HCT116 (cell line): ENCODE measurements at places on chromosomes 2 and 18. TPM values are rescaled to one million over a fixed set of nuclear protein-coding genes. Genes with fewer than 3 reads are reported as not detected.
A peak's percentile ranks its signal among the peaks of the same experiment; 100 is the strongest.

GRCh38 chr2:133296401-133296800, 271.9 kb downstream of the NCKAP5 start:
- H3K4me1 ChIP-seq: no peaks in the 10 kb centered on the region
- no peak for DNase-seq
- no peak overlapping the region for H3K27ac ChIP-seq
- no peaks in the 10 kb centered on the region for H3K27me3 ChIP-seq
- H3K36me3 ChIP-seq: no peaks in the 10 kb centered on the region

ECEL1 gene
- total RNA-seq: not detected

DNA sequence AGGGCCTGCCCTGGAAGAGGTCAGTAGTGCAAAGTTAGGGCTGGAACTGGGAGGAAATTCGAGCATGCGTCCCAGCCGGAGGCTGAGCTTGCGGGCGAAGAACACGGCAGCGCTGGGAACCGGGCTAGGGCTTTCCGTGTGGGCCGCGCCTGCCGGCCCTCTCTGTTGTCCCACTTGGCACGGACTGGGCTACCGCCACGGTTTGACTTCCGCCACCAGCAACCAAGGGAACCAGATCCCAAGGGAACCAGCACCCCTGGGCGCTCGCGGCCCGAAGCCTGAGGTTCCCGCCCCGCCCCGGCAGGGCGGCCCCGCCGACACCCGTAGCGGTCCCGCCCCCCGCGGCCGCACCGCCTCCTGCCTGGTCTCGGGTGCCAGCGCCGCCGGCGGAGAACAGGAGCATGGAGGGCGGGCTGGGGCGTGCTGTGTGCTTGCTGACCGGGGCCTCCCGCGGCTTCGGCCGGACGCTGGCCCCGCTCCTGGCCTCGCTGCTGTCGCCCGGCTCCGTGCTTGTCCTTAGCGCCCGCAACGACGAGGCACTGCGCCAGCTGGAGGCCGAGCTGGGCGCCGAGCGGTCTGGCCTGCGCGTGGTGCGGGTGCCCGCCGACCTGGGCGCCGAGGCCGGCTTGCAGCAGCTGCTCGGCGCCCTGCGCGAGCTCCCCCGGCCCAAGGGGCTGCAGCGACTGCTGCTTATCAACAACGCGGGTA, at the start of gene SPR:
Gene SPR, plus strand, starts transcription at position 377 of the 708 bp plus-strand sequence. Its CDS starts 25 bp downstream, at position 402.
- H3K4me1 ChIP-seq: peaks cover 11% of the 10 kb centered on the region
- no peaks in the 10 kb centered on the region for H3K27me3 ChIP-seq
- peak within 1 kb of the TSS; percentile 99 for H3K27ac ChIP-seq
- H3K36me3 ChIP-seq: peaks cover 16% of the 10 kb centered on the region; the same call in 1 of the 2 replicates
- H3K4me3 ChIP-seq: peak within 1 kb of the TSS; percentile 69

- H3K4me3 ChIP-seq: no peak overlapping the region
- no peaks in the 10 kb centered on the region for H3K27me3 ChIP-seq
- H3K27ac ChIP-seq: no peak overlapping the region
Observed at GRCh38 chr2:38504169-38504568, 98.6 kb downstream of the HNRNPLL start.

GRCh38 chr2:168976034-168976654, 55.0 kb downstream of the ABCB11 start:
- H3K27ac ChIP-seq: no peak overlapping the region
- no peaks in the 10 kb centered on the region for H3K27me3 ChIP-seq
- H3K4me1 ChIP-seq: no peaks in the 10 kb centered on the region
- no peak overlapping the region for H3K4me3 ChIP-seq
- H3K36me3 ChIP-seq: no peaks in the 10 kb centered on the region

DNA sequence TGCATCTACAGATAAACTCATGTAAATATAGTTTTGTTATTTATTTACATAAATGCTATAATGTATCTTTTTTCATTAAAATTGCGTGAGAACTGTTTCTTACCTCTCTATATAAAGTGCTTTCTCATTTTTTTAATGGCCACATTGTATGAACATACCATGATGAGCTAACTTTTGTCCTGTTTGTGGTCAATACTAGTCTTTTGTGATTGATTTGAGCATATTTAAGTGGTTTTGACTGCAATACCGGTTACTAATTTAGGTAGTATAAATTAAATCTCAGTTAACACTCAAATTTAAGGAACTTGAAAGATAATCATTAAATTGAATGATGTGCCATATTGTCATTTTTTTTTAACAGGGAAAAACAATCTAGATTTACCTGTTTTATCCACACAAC, 108.2 kb downstream of the HAUS1 start:
- H3K4me3 ChIP-seq: no peak overlapping the region
- H3K36me3 ChIP-seq: no peaks in the 10 kb centered on the region
- H3K27ac ChIP-seq: no peak overlapping the region
- no peaks in the 10 kb centered on the region for H3K27me3 ChIP-seq
- no peak for DNase-seq

SOWAHC gene
- total RNA-seq: 16.6 TPM

SLC4A5 gene
- 0.91 TPM for total RNA-seq

CRYGD gene
- total RNA-seq: not detected

DNA sequence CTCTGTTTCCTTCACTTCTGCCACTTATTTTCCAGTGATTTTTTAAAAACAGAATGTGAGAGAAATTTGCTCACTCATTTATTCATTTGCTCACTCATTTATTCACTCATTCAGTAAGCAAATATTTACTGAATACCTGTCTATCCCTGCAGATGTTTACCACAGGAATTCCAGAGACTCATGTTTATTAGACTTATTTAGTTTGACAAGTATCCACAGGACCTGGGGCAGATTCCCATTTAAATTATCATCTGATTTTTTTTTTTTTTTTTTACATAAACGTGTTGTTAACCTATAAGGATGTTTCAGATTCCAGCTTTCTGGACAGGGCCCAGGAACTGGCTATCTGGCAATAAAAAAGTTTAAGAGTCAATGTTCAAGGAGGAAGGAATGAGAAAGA, 175.1 kb upstream of the ERBB4 start:
- H3K4me3 ChIP-seq: no peak overlapping the region
- no peaks in the 10 kb centered on the region for H3K36me3 ChIP-seq
- no peak overlapping the region for H3K27ac ChIP-seq
- no peak for DNase-seq

GRCh38 chr2:143264851-143265250, 135.6 kb downstream of the ARHGAP15 start:
- H3K4me3 ChIP-seq: no peak overlapping the region
- no peaks in the 10 kb centered on the region for H3K36me3 ChIP-seq
- no peaks in the 10 kb centered on the region for H3K27me3 ChIP-seq
- H3K4me1 ChIP-seq: no peaks in the 10 kb centered on the region
- no peak overlapping the region for H3K27ac ChIP-seq

GRCh38 chr2:19815746-19816145, 86.0 kb downstream of the TTC32 start:
- H3K36me3 ChIP-seq: no peaks in the 10 kb centered on the region
- H3K27ac ChIP-seq: no peak overlapping the region
- H3K27me3 ChIP-seq: 0 out of 2 replicates have a peak, but pooled peaks cover 3% of the 10 kb centered on the region
- no peak overlapping the region for H3K4me3 ChIP-seq

DNA sequence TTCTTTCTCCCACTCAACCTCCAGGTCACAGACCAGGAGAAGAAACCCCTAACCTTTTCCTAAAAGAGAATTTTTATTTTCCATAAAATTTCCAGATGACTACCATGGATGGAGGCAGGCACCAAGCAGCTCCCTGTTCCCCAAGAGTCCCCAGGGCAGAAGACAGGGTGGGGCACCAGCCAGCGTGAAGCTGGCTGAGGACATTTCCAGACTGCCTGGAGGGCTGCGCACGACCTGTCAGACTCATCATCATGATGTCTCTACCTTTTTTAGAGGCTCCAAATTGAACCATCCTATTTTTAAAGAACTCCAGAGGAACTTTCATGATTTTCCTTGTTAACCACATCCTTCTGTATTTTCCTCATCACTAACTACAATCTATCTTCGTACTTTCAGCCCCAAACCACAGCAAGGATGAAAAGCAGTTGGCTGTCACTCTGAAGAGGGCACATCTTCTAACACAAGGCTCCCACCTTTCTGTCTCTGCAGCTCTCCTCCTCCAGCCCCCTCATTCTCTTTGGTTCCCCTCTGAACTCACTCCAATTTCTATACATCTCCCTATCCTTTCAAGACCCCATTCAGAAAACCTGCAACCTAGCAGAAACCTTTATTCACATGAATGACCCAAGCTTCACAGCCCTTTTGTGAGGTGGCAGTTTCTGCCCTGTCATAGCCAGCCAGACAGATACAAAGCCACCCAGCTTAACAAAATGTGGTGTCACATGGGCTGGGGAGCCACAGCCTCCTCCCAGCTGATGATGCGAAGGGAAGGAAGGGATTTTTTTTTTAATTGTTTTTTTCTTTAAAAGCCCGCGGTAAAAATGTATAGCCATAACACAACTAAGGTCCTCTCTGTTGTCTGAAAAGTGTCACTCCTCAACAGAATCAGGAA, 11.1 kb downstream of the AMMECR1L start:
- H3K4me1 ChIP-seq: no peaks in the 10 kb centered on the region
- H3K27me3 ChIP-seq: no peaks in the 10 kb centered on the region
- no peak overlapping the region for H3K27ac ChIP-seq
- peaks cover 30% of the 10 kb centered on the region for H3K36me3 ChIP-seq
- no peak for DNase-seq

CYP27A1 gene
- 1.6 TPM for total RNA-seq

GRCh38 chr2:84243788-84244733, 215.0 kb downstream of the SUCLG1 start:
- H3K4me3 ChIP-seq: no peak overlapping the region
- H3K27me3 ChIP-seq: no peaks in the 10 kb centered on the region
- no peaks in the 10 kb centered on the region for H3K4me1 ChIP-seq
- no peak for DNase-seq

MEMO1 gene
- 44.7 TPM for total RNA-seq

DNA sequence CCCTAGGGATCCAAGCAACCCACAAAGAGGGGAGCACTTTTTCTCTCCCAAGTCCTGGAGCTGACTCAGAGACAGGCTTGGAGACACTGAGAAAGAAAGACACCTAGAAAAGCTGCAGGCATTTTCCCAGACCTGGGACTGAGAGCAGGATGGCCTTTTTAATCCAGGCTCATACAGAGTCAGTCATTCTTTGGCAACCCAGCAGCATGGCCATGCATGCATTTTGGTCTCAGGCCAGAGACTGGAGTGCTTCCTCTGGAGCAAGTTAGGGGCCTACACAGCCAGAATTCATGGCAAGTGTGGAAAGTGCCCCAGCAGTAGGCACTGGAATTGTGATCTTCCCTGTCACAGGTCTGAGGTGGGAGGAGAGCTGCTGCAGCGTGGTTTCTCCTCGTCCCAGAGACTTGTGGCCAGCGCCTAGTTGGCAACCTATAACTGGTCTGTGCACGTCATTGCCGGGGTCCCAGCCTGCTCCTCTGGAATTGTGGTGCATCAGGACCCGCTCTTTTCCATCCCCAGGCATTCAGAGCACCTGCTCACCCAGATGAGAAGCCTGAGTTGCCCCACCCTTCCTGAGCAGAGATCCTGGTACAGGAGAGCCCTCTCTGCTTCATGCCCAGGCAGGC, 231.9 kb upstream of the RAB6C start:
- H3K27me3 ChIP-seq: peaks cover 23% of the 10 kb centered on the region; the same call in 1 of the 2 replicates
- DNase-seq: no peak
- H3K36me3 ChIP-seq: no peaks in the 10 kb centered on the region
- no peak overlapping the region for H3K27ac ChIP-seq
- no peaks in the 10 kb centered on the region for H3K4me1 ChIP-seq
- H3K4me3 ChIP-seq: no peak overlapping the region

DNA sequence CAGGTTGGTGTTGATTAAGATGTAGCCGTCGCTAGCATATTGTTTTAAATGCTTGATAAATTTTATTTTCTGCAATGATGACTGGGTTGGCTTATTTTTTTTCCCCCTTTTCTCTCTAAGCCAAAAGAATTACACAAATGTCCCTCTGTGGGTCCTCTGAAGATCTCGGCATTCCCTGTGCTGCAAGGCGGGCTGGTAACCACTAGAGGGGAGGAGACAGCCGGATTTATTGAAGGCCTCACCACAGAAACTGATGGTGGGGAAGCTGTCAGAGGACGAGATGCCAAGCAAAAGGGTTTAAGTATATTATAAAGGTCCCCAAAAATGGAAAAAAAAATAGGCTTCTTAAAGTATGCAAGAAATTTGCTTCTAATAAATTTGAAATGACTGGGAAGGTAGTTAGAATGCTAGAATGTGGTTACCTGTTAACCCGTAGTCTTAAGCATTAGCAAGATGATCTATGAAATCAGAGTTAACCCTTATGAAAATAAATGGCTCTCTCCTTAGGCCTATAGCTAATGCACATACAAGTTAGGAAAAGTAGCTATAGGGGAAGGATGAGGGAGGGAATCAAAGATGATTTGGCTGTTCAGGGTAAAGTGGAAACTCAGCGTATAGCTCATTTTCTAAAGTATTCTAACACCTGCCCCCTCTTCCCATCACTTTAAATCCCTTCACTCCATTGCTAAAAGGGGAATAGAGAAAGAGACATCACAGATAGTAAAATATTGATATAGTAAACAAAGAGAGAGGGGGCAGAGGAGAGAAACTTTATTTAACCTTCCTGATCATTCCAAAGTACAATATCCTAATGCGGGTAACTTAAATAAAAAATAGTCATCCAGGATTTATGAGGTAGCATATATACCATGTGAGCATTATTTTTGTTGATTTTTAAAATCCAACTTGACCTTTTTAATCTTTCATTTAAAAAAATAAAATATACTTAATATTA, 894.5 kb upstream of the POU3F3 start:
- DNase-seq: no peak
- no peaks in the 10 kb centered on the region for H3K4me1 ChIP-seq
- H3K27me3 ChIP-seq: no peaks in the 10 kb centered on the region
- no peak overlapping the region for H3K27ac ChIP-seq
- H3K4me3 ChIP-seq: no peak overlapping the region

DNA sequence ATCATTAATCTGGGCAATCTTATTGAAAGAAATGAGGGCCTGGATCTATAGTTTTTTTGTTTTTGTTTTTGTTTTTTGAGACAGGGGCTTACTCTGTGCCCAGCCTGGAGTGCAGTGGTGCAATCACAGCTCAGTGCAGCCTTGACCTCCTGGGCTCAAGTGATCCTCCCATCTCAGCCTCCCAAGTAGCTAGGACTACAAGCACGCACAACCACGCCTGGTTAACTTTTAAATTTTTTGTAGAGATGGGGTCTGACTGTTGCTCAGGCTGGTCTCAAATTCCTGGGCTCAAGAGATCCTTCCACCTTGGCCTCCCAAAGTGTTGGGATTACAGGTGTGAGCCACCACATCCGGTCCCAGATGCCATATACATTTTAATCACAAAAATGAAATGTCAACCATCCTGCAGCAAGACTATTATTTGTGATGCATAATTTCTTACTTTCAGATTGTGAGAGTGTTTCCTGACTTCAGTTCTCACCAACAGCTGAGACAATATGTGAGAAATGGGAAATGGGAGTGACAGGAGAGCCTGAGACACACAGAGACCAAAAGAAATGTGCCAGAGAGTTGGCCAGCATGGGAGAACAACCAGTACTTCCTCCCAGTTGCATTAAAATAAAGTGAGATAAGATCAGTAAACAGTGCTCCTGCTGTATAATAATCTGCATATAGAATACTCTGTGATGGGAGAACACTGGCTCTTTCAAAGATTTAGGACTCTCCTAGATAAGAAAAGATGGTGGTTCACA, 87.6 kb downstream of the METTL8 start:
- H3K4me1 ChIP-seq: peaks cover 9% of the 10 kb centered on the region; the same call in 1 of the 2 replicates
- H3K36me3 ChIP-seq: no peaks in the 10 kb centered on the region
- H3K27me3 ChIP-seq: no peaks in the 10 kb centered on the region
- no peak overlapping the region for H3K27ac ChIP-seq
- H3K4me3 ChIP-seq: no peak overlapping the region
- DNase-seq: no peak

SCYGR4 gene
- not detected for total RNA-seq

- H3K27ac ChIP-seq: no peak overlapping the region
- no peaks in the 10 kb centered on the region for H3K36me3 ChIP-seq
- no peak for DNase-seq
Observed at GRCh38 chr18:75213611-75214331, 3.2 kb downstream of the TSHZ1 start.

GRCh38 chr2:172606285-172606684, 50.4 kb downstream of the PDK1 start:
- no peak overlapping the region for H3K4me3 ChIP-seq
- H3K36me3 ChIP-seq: no peaks in the 10 kb centered on the region; the same call in 1 of the 2 replicates
- DNase-seq: no peak
- H3K27ac ChIP-seq: no peak overlapping the region
